ENCODE measurements at places on chromosomes 1 and 21.

DNA sequence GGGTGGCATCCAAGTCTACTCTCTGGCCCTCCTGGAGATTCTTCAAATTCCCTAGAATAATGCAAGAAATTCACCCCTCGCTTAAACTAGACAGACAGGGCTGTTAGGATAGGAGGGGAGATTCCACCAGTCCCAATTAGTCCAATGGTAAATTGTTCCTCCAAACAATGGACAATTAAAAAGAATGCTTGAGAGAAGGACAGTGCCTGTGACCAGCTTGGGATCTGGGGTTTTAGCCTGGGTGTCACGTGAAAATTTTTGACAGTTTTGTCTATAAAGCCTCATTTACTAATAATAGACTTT lies 177.7 kb upstream of the RAB4A start:
- DNase-seq, result no peak

DNA sequence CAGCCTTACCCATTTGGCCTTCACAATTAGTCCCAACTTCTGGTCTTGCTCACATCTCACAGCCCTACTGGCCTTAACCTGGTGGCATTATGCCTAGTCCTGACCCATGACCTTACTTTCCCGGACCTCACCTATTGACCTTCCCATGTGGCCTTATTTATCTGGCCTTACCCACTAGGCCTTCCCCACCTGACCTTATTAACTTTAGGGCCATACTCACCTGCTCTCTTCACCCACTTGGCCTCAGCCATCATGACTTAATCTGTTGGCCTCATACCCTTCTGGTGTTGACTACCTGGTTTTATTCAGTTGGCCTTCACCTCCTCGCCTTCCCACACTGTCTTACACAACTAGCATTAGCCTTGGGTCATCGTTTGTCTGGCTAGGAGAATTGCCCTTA lies 35.7 kb downstream of the EXOC8 start:
- no peak for DNase-seq

GRCh38 chr1:50742523-50742922 lies 217.5 kb downstream of the FAF1 start:
- no peak for DNase-seq

GRCh38 chr1:226424221-226425003 lies 16.5 kb upstream of the PARP1 start:
- DNase-seq, result no peak

GRCh38 chr1:229024528-229025130 lies 246.3 kb upstream of the RAB4A start:
- no peak for DNase-seq

DNA sequence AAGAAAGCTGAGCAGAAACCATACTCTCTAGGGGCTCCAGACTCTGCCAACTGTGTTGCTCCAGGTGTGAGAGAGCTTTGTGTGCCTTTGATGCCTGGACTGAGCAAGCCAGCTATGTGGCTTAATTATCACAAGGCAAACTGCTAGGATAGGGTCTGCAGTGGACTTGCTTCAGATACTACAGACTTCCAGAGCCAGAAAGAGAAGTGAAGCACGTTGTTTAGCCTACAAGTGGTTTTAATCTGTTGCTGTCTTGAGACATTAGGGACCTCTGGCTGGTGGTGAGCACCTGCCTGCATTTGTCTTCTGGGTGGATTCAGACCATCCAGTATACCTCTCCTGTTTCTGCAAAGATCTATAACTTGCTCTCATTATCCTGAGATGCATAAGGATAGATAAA lies 353.4 kb upstream of the PLXNA2 start:
- no peak for DNase-seq

DNA sequence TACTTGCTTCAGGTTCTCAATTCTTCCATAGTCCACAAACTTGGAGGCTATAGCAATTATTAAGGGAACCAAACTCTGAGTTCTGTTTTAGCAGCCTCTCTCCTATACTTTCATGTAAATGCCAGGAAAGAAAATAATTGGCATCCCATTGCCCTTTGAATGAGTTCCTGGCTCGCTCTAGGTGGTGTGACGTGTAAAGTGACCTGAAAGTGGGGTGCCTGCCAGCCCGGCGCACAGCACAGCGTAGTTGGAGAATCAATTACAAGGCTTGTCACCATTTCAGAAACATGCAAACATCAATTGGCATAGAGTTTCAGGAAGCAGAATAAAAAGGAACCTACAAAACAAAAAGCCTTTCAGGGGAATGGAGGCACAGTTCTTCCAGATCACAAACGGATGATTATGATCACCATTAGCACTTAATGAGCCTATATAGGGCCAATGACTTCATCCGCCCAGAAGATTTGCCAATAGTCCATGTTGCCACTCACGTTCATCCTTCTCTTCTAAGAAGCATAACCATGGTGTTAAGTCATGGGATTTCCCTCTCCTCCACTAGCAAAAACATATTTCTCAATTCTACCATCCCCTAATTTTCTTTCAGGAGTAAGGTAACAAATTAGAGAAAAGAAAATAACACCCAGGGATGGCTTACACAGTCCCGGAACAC lies 354.6 kb upstream of the ADGRL2 start:
- no peak for DNase-seq

DNA sequence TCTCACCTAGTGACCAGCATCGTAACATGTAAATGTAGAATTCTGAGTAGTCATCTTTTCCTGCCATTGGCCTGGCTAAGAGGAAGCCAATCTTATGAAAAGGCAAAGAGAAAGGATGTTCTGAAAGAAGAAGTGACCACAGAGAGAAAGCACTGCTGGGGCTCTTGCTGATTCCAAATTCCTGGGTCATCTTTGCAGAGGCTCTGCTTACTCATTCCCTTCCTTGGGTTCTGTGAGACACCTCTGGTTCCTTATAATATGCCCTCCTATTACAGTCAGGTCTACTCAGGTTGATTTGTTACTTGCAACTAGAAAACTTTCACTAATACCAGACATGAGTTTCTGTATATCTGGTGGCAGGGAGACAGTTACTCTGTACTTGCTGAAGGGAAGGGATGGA lies 198.8 kb upstream of the C8B start:
- DNase-seq, result no peak

- no peak for DNase-seq
These were observed 543.5 kb downstream of the PTPRC start for GRCh38 chr1:199182186-199182843.

DNA sequence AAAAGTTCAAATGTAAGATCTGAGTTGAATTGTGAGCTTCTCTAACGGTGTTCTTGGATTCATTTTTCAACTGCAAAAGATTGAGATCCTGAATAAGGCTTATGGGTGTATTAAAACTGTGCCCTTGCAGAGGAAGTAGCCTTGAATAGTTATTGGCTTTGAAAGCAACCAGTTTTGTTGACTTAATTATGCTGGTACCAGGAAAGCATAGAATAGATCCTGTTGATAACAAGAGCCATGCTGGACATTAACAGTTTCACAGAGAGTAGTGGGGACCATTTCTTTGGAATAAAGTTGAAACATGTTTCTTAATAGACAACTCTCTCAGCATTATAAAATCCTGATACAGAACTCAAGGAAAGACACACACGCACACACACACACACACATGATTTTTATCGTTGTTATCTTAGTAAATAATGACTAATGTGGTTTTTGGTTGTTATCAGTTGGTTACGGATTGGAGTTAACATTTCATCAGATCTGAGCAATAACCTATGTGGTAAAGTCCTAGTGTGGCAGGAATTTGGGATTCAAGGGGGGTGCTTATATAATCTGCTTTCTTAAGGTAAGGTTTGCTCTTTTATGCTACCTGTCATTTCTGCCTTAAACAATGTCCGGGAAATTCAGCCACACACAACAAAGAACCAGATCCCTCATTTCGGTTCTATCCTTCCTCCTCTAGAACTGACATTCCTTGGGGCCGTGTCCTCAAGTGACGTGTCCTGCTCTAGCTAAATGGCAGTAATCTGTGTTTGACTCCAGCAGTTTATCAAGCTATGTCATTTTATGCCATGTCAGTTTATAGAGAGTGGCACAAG lies 330.9 kb downstream of the CHRM3 start:
- DNase-seq, result no peak

DNA sequence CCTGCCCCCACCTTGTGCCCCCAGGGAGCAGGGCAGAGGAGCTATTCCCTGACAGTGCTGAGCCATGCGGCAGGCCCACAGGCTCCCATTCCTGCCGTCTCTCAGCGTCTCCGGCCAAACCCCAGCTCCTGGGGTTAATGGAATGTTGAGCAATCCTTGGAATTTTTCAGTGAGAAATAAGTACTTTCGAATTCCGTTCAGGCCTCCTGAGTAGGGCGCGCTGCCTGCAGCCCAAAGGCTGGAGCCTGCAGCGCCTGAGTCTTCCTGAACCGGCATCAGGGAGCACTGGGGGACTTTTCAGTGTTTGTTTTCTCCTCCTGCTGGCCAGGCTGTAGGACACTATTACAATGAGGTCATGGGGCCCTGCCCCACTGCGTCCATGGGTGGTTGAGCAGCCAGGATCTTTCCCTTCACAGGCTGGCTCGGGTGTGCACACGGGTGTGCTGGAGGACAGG lies 33.3 kb upstream of the CSF1 start:
- DNase-seq, result no peak

DNA sequence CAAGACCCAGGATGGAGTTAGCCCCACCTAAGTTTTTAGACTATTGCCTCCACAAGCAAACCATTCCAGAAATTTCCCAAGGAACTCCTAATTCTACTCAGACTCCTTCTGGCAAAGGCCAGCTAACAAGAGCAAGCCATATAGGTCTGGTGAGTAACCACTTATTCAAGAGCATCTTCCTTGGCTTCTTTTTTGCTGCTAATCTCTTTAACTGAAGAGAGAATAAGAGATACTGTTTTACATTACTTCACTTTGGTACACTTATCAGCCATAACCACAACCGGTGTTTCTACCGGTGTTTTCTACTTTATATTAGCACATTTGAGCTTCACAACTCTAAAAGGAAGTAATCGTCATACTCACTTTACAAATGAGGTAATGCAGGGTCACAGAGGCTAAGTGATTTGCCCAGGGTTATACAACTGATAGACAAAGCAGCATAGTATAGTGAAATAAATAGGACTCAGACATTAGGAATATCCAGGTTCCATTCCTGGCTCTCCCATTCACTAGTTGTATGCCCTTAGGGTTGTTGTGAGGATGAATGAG lies 1.7 kb upstream of the EPS15 start:
- no peak for DNase-seq

DNA sequence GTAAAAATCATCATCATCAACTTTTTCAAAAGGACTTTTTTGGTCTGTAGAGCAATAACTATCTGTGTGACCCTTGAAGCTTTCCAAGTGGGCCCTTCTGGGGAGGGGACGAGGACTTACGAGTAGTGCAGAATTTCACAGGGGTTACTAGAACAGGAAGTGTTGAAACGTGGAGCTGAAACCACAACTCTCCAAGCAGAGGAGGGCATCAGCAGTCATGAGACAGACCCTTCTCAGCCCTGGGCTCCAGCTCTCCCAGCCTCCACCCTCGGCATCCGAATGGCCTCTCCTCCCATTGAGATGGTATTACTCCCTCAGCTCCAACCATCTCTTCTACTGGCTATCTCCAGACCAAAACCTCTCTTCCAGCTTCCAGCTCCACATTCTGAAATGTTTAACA lies 3.6 kb downstream of the FAM89A start:
- DNase-seq, result no peak

GRCh38 chr1:151799179-151800022 lies 5.8 kb downstream of the LINGO4 start:
- DNase-seq, result no peak

GRCh38 chr1:226092965-226093364 lies 30.4 kb downstream of the H3-3A start:
- DNase-seq, result no peak

- no peak for DNase-seq
These were observed 59.4 kb downstream of the ST6GALNAC3 start for GRCh38 chr1:76133977-76134376.

GRCh38 chr1:98783821-98784220 lies 122.3 kb downstream of the SNX7 start:
- no peak for DNase-seq

DNA sequence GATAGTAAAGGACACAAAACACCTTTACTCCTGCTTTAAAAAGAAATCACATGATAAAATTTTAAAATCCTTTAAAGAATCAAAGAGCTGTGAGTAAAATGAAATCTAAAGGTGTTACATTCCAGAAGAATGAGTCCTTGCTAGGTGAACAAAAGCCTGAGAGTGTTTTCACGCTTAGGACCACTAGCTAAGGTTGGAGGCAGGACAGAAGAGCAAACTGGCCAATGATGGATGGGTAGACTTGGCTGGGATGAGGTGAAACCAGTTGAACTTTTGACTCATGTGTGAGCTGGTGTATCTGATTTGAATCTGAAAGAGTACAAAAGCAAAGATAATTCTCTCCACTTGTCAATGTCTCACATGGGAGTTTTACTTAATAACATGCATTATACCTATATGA lies 35.1 kb downstream of the CATSPERE start:
- no peak for DNase-seq

GRCh38 chr1:202135221-202135721 lies 9.3 kb downstream of the ARL8A start:
- peak; percentile 32 for DNase-seq

DNA sequence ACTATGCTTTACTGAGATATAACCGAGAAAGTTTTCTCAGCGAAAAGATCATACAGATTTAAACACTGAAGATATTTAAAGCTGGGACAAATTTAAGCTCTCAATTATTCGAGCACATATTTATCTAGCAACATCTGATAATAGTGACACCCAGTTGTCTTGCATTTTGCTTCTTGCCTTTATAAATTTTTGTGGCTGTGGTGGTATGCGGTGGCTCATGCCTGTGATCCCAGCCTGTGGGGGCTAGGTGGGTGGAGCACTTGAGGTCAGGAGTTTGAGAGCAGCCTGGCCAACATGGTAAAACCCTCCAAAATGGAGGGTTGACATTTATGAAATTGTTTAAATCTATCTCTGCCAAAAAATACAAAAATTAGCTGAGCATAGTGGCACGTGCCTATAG lies 312.2 kb downstream of the SPATA17 start:
- no peak for DNase-seq

DNA sequence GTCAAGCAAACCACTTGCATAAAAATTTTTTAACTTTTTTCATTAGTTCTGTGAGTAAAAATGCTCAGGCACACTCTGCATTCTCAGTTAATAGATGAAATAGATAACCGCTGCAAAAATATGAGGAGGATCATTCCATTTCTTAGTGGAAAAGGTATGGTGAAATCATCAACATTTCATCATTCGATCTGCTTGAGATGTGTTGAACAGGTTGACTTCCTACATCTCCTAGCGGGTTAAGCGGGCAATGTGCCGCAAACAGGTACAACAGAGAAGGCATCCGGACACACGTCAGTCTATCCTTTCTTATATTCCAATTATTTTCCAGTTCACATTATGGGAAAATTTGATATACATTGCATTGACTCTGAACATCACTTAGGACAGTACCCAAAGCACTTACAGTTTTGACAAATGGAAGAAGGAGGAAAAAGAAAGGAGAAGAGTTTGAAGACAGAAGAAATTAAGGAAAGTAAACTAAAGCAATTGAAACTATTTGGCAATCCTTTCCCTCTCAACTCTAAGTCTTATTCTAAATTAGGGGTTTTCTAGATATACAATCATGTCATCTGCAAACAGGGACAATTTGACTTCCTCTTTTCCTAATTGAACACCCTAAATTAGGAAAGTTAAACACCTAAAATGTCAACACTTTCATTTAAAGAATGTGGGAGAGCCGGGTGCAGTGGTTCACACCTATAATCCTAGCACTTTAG lies 33.5 kb downstream of the NIBAN1 start:
- no peak for DNase-seq

- DNase-seq, result no peak
These were observed 264.7 kb upstream of the SGIP1 start for GRCh38 chr1:66269222-66269621.

GRCh38 chr1:112027696-112028095 lies 38.2 kb upstream of the KCND3 start:
- no peak for DNase-seq

Data from stimulated activated CD4-positive, alpha-beta T cell treated with anti-CD3 and anti-CD28 coated beads, Interleukin-1b, Interleukin-23, amount 100 ng/mL, for 4 hours (primary cell).